CD4-positive, CD25-positive, alpha-beta regulatory T cell (primary cell): ENCODE measurements at places on chromosomes 12 and 14. TPM values are rescaled to one million over a fixed set of nuclear protein-coding genes. Genes with fewer than 3 reads are reported as not detected.
A peak's percentile ranks its signal among the peaks of the same experiment; 100 is the strongest.

- DNase-seq: no peak
Measured at GRCh38 chr12:78683626-78684025, 180.9 kb upstream of the SYT1 start.

DNA sequence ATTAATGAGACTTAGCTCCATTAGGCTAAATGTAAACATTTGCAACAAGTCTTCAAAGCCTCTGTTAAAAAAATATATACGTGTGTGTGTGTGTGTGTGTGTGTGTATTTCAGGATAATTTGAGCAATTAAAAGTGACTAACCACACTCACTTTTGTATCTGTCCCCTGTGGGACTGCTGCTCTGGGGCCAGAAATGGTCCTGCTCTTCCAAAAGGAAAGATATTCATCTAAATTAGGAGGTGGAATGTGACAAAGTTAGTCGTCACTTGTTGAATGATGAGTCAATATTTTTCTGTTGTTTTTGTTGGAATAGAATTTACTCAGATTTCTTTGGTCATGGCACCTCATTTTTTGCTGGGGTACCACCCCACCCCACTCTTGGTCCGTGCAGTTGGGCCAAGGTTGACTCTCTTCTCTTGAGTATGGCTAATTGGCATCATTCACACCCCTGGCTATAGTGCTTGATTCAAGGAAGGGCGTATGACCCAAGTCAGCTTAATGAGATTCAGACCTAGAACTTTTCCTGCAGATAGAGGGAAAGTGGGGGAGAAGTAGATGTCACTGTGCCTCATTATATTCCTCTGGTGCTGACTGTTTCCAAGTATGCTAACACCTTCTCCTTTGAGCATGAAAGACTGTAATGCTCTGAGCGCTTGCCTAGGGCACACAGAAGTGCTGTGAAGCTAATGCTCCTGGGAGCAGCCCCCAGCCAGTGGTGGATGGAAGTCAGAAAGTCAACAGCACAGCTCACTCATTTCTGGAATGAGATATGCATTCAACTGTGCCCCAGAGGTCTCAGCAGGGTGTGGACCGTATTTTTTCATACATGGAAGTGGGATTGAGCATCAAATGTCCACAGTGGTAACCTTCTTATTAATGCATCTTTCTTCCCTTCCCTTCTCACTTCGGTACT is 577.0 kb upstream of the TBX3 start:
- no peak for DNase-seq

- DNase-seq: peak; percentile 73
Measured at GRCh38 chr12:47408171-47408871, 297.5 kb downstream of the RPAP3 start.

DNA sequence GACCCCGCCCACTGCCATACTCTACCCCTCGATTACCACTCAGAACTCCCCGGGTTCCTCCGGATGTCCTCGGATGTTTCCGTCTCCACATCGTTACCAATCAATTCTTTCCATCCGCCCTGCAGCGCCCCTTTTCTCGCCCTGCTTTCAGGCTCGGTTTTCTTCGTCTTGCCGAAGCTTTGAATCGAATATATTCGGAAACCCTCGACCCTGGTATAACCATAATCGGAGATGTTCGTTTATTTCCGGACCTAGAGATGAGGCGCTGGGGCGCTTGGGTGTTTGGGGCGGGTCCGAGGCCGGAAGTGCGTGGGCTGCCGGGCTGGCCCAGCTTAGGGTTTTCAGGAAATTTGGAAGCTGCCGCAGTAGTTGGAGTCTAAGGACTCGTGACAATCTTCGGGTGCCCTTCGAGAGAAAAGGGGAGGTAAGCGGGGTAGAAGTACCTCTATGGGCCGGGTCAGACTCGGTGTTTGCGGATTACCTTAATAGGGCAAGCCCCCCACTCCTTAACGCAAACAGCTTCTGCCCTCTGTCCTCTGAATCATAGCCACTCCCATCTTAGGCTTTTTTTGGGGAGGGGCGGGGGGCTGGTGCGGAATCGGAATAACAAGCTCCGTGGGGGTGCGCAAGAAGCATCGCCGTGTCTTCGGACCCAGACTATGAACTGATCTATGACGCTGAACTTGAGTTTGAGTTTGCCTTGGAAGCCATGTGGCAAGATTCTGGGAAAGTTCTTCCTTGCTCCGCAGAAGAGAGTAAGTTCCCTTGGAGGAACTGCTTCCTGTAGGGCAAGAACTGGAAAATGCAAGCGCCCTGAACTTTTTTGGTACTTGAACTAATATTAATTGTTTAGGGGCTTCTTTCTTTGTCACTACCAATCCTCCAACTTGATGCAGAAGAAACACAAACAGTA is at the start of gene C14orf119:
TSS of gene C14orf119 (plus strand) at position 310 of the 913 bp plus-strand sequence. CDS start 2,154 bp downstream, outside the sequence.
- peak; percentile 100 for DNase-seq

GRCh38 chr14:89013098-89013504 is 188.7 kb downstream of the TTC8 start:
- DNase-seq: peak; percentile 13

The ACSS3 gene
- not detected for total RNA-seq
